T-helper 17 cell (primary cell): ENCODE measurements at places on chromosomes 6 and 20. TPM values are rescaled to one million over a fixed set of nuclear protein-coding genes. Genes with fewer than 3 reads are reported as not detected.

Gene SMAP1
- 38.7 TPM for total RNA-seq

Gene MATN4
- not detected for total RNA-seq

Gene PTGIS
- total RNA-seq, result not detected

Gene ALDH8A1
- total RNA-seq, result 3.4 TPM

Gene CRIP3
- 2.1 TPM for total RNA-seq

Gene SNPH
- 9.4 TPM for total RNA-seq
